ENCODE measurements at places on chromosomes 2 and 18.
A peak's percentile ranks its signal among the peaks of the same experiment; 100 is the strongest.

DNA sequence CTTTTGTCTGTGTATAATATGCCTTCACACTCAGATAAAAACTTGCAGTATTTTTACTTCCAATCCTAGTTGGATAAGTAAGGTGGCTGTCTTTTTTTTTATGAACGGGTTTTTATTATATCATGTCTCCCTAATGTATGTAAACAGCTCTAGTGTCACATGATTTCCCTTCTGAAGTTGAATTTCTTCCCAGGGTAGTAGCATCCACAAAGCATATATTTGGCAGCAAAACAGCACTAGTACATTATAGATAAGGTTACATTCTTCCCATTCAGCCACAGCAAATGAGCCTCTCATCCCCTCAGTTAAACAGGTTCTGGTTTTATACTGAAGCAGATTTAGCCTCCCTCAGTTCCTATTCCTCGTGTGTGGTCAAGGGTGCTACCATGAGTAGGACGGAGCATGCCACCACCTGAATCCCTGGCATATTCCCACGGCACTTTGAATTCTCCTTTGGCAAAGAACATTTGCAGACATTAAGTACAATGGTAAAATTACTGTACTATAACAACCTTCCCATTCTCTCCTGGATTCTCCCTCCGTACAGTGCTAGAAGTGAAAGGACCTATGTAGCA is 15.4 kb upstream of the DTNA start:
- no peak for DNase-seq

GRCh38 chr2:160063271-160063670 is 856 bp upstream of the PLA2R1 start:
- peak; percentile 6 for DNase-seq

GRCh38 chr2:160372010-160372356 is 121.6 kb downstream of the RBMS1 start:
- no peak for DNase-seq

DNA sequence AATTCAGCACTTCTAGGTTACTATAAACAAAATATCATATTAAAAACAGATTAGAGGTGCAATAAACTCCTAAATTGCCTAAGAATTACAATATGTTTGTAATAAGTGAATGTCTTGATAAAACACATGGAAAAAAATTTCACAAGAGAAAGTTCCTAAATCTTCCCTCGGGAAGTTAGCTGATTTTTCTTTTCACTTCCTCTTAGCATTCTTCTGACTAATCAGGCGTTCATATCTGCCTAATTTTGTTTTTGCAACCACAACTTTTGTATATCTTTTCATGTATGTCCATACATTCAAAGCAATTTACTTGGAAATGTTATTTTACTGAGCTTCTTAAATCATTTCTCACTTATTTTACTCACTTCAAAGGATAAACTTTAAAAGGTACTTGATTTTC is 88.5 kb downstream of the RTTN start:
- DNase-seq: no peak

GRCh38 chr2:129189617-129190319 is 789.7 kb upstream of the RAB6C start:
- DNase-seq: no peak

GRCh38 chr2:201532686-201533304 is 81.3 kb downstream of the STRADB start:
- DNase-seq: peak; percentile 29

GRCh38 chr2:167653131-167653530 is 594.3 kb downstream of the STK39 start:
- no peak for DNase-seq

- DNase-seq: no peak
Measured at GRCh38 chr2:76711490-76711889, 810.7 kb downstream of the LRRTM4 start.

- DNase-seq: no peak
Measured at GRCh38 chr2:7725171-7725849, 808.1 kb downstream of the RNF144A start.

- DNase-seq: no peak
Measured at GRCh38 chr2:191303140-191304005, 58.2 kb downstream of the MYO1B start.

DNA sequence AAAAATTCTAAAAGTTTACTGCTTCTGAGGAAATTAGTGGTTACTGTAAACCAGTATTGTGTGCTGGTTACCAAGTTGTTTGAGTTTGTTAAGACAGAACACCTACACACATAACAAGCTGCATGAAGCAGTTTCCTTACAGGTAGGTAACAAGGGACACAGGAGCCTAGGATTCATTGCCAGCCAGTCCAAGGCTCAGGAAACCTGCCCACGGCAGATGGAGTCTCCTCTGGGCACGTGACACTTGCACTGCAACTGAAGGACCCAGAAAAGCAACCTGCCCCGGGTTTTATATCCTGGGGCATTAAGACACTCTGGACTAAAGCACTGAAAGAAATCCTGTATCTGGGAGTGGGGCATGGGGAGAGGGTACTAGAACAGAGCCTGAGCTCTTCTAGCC is 639.3 kb downstream of the ADCYAP1 start:
- no peak for DNase-seq
